ENCODE measurements at places on chromosomes 5 and 9. TPM values are rescaled to one million over a fixed set of nuclear protein-coding genes. Genes with fewer than 3 reads are reported as not detected.

The RAB3C gene
- 0.20 TPM for total RNA-seq

The SLC38A9 gene
- total RNA-seq = 43.5 TPM

The GABRA1 gene
- total RNA-seq = not detected

The HSDL2 gene
- 11.7 TPM for total RNA-seq

DNA sequence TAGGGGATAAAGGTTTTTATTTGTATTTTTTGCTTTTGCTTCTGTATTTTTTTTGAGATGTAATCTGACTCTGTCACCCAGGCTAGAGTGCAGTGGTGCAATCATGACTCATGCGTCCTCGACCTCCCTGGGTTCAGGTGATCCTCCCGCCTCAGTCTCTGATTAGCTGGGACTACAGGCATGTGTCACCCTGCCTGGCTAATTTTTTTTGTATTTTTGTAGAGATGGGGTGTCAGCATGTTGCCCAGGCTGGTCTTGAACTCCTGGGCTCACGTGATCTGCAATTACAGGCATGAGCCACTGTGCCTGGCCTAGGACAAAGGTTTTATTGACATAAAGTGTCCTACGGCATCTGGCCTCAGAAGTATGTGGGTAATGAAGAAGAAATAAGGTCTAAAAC lies 297.1 kb upstream of the C9orf72 start:
- DNase-seq = no peak

- no peak for DNase-seq
These were observed 553.0 kb downstream of the CSNK1G3 start for GRCh38 chr5:124064956-124065355.

- no peak for DNase-seq
These were observed 5.1 kb upstream of the TOR4A start for GRCh38 chr9:137272241-137273094.

GRCh38 chr9:137417161-137418021 lies 5.6 kb downstream of the EXD3 start:
- no peak for DNase-seq

GRCh38 chr5:51382521-51383130 lies 622 bp upstream of the ISL1 start:
- DNase-seq = no peak

DNA sequence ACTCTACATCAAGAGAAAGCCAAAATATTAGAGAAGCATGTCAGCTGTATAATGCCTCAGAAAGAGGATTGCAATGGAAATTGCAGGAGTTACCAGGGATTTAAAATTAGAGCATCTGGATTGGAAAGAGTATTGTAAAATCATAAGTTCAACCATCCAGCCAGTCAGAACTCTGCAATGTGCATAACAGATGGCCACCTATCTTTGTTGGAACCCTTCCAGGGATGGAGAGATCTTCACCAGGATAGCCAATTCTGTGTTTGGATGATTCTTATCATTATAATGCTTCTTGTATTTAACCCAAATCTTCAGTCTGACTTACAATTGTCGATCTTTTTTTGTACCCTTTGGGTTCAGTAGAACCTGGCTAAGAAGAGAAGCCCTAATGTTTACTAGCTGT lies 164.4 kb downstream of the TLR4 start:
- DNase-seq = no peak

- DNase-seq = no peak
These were observed 79.1 kb upstream of the ALDH1B1 start for GRCh38 chr9:38313421-38313820.

Measured in B cell (primary cell).